ENCODE measurements at places on chromosomes 4 and X. TPM values are rescaled to one million over a fixed set of nuclear protein-coding genes. Genes with fewer than 3 reads are reported as not detected.

The NSG1 gene
- 0.86 TPM for total RNA-seq

GRCh38 chrX:111268506-111268905 is 1.8 kb downstream of the CAPN6 start:
- DNase-seq, result no peak

- DNase-seq, result peak; percentile 90
These were observed 259.5 kb downstream of the RCHY1 start for GRCh38 chr4:75254745-75255144.

- DNase-seq, result no peak
These were observed 173.6 kb downstream of the RCHY1 start for GRCh38 chr4:75340561-75340960.

DNA sequence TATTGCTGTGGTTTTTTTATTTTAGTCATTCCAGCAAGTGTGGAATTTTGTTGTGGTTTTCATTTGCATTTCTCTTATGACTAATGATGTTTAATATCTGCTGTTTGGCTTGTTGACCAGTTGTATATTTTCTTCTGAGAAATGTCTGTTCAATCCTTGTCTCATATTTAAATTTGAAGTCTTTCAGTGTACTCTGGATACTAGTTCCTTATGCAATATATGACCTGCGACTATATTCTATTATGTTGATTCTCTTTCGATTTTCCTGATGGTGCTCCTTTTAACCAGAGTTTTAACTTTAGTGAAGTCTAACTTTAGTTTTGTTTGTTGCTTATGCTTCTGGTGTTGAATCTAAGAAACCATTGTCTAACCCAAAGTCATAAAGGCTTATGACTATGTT is 1528.0 kb downstream of the TECRL start:
- DNase-seq, result no peak

DNA sequence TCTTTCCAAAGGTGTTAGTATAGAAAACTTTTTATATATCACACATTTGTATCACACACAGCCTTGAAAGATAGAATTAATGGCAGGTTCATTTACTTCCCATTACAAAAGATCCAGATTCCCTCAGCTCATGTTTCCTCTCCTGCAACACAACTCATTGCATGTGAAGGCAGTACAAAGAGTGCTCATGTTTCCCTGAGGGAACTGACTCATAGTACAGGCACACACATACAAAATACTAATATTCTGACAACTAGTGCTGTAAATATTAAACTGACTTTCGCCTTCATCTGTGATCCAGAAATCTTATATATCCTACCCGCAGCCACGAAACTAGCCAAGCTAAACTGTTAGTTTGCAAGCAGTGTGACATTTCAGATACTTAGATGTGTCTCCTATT is 819.8 kb upstream of the PCDH7 start:
- DNase-seq, result no peak
